Ascending aorta (tissue), 2 donors: ENCODE measurements at places on chromosomes 12 and 14.

DNA sequence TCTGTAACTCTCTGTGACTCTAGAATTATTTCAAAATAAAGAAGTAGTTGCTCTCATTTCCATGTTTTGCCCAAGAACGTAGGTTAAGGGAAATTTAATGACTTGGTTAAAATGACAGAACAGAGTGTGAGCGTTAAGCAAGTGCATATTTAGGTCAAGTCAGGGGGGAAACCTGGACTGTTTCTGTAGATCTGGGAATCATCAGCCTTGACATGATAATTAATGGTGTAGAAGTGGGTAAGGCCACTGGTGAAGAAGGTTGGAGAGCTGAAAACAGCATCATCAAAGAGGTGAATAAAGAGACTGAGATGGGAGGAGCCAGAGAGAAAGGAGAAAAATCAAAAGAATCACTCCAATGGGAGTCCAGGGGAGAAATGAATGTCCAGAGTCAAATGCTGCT, 49.4 kb upstream of the STK38L start:
- no peak for DNase-seq

DNA sequence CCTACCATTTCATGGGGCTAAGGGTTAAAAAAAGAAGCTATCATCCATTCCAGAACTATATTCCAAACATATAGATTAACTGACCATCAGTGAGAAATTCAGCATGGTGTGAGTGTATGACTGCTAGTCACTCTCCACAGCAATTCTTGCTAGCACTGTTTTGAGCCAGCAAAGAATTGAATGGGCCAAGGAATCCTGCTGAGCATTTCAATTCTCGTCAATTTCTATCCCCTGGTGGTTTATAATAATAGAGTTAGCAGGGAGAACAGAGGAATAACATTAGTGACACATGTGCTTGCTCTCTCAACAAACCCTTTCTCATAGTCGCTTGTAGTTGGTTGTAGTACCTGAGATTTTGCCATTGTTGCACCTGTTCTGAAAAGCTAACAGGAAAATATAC, 7.2 kb downstream of the MBIP start:
- no peak for DNase-seq

DNA sequence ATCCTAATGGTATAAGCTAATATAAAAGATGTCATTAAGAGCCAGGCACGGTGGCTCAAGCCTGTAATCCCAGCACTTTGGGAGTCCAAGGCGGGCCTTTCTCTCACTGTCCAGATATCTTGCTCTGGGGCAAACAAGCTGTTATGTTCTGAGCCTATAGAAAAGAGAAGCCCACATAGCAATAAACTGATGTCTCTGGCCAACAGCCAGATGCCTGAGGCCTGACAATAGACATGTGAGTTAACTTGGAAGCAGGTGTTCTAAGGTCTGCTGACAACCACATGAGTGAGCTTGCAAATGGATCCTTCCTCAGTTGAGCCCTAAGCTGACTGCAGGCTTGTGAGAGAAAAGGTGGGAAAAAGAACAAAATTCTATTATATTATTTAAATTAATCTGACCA, 25.0 kb downstream of the YAF2 start:
- DNase-seq: no peak

- no peak for DNase-seq
Observed at GRCh38 chr14:33612197-33612505, 338.7 kb downstream of the EGLN3 start.

DNA sequence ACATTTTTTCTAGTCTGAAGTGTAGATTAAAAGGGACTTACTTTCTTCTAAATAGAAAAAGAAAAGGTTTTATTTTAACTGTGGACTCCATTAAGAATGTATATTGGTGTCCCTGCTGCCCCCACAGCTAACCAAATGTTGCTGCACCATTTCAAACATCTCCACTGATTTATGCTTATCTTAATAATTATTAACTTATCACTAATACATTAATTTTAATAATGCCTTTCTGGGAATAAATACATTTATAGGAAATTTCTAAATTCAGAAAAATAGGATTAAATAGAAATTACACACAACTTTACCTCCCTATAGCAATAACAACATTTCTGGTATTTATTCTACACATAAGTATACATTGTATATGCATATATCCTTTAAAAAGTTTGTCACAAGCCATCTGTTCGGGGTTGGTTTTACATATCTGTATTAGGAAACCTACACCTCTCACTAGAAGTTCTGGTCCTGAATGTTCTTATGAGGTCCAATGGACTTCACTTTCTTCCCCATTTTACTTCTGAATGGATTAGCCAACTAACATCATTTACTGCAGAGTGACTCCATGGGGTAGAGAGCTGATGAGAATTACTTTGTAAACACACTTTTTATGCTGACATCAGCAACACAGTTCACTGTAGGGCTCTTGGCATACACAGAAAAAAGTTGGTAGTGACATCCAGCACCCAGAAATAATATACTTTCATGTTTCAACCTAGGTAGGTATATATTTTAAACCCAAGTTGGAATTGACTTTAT, 9.4 kb upstream of the SELPLG start:
- no peak for DNase-seq

DNA sequence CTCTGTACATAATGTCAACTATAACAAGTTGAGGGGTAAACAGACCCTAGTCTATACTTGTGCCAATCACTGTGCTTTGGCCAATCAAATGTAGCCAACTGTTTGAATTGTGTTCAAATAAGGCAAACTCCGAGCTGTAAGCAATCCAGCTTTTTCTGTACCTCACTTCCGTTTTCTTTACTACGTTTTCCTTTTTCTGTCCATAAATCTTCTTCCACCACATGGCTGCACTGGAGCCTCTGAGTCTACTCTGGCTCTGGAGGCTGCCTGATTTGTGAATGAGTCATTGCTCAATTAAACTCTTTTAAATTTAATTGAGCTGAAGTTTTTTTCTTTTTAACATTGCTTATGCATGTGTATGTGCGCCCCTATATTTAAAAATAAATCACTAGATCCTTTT, 29.7 kb downstream of the CLEC1A start:
- no peak for DNase-seq

DNA sequence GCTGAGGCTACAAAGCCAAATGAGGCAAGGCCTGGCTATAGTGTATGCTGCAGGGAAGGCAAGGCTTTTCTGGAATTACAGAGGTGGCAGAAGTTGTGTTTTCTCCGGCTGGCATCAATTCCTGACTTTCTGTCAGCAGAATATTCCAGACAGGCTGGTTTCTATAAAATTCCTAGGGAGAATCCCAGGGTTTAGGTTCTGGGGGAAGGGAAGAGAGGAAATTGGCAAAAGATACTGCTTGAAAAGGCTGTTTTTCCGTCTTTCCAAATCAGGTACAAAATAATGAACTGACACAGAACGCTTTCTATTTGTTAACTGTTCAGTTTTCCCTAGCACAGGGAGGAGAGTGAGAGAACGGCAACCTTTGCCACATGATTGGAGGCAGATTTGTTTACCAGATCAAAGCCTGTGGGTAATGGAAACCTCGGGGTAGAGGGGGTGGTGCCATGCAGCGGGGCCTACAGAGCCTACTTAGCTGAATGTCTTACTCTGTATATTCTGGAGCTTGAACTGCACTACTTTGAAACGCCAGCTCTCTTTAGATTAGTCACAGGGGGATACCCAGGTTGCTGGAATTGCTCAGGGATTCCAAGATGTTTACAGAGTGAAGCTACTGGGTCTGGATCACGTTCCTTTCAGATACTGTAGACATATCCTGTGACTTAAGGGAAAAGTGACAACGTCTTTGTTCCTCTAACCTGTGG, 65.8 kb upstream of the DACT1 start:
- no peak for DNase-seq

DNA sequence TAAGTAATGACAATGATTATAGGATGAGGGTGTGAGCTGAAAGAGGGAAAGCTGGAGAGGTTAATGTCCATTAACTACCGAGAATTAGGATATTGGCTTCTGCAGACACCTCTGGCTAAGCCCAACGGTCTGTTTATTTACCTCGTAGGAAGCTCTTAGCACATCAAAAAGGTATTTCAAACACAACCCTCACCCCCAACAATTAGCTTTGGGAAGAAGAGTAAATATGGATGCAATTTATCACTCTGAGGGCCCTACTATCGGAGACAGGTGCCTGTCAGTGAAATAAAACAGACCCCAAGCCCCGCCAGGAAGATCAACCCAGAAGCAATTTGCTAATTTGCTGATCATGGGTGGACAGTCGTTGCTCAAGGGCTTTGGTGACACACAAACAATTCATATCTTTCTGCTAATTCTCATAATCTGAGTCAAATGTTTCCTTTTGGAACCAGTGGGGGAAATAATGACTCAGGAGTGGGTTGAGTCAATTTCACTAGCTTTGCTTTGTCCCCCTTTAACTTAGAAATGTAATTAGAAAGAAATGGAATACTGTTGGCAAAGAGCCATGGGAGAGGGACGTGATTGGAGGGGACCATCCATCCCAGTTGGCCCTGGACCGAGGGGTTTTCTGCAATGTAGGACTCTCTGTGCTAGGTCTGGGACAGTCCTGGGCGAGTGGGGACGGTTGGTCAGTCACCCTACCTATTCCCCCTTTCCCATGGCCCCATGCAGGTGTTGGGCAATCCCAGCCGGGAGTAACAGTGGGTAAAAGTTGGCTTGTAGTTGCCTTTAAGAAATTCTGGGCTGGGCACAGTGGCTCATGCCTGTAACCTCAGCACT, 99.1 kb upstream of the MED13L start:
- no peak for DNase-seq

GRCh38 chr14:49673586-49673985, 14.4 kb downstream of the POLE2 start:
- no peak for DNase-seq

- no peak for DNase-seq
Observed at GRCh38 chr12:100830003-100830795, 35.6 kb downstream of the ANO4 start.

DNA sequence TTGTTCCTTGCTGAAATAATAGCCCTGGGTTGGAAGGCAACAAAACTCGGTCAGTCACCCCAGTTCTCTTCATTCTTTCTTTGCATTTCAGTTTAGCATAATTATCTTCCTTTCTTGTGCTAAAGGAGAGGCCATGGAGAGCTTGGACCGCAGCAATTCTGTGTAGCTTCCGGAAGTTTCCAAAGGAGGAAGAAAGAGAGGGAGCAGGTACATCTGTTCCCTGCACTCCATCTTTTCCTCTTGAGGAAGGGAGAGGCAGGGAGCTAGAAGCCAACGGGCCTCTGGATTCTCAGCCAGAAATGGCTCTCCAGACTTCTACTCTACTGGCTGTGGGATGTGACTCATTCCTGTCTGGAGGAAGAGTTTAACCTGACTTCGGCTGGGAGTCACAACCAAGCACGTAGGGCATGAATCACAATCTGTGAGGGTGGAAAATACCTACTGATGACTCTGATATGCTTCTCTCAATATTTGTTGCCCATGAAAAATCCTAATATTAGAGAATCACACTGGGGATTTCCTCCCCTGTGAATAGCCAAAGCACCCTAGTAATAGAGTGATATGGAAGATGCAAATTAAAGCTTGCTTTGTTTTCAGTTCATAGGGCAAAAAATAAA, 17.0 kb downstream of the ANO6 start:
- DNase-seq: peak; percentile 54

DNA sequence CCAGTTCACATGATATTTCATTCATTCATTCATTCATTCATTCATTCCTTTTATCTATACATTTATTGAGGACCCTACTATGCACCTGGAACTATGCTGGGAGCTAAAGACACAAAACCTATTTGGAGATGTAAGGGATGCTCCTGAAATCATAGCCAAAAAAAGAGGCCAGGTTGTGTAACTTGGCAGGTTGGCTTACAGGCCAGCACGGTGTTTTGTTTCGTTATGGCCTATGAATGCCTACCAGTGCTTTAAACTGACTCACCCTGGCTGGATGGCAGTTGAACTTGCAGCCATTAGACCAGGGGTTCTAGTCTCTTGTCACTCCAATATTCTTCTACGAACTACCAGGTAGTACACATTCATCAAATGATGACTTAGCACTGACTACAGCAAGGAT, 15.7 kb downstream of the MAP3K9 start:
- no peak for DNase-seq

- DNase-seq: no peak
Observed at GRCh38 chr12:116133149-116133548, 144.3 kb downstream of the MED13L start.

GRCh38 chr12:100661300-100661951, 87.9 kb downstream of the GAS2L3 start:
- no peak for DNase-seq

- no peak for DNase-seq
Observed at GRCh38 chr14:84806622-84807021, 723.3 kb upstream of the FLRT2 start.

- DNase-seq: no peak
Observed at GRCh38 chr12:98924-99352, 32.4 kb downstream of the IQSEC3 start.

- no peak for DNase-seq
Observed at GRCh38 chr12:107109726-107110719, 16.7 kb upstream of the CRY1 start.

DNA sequence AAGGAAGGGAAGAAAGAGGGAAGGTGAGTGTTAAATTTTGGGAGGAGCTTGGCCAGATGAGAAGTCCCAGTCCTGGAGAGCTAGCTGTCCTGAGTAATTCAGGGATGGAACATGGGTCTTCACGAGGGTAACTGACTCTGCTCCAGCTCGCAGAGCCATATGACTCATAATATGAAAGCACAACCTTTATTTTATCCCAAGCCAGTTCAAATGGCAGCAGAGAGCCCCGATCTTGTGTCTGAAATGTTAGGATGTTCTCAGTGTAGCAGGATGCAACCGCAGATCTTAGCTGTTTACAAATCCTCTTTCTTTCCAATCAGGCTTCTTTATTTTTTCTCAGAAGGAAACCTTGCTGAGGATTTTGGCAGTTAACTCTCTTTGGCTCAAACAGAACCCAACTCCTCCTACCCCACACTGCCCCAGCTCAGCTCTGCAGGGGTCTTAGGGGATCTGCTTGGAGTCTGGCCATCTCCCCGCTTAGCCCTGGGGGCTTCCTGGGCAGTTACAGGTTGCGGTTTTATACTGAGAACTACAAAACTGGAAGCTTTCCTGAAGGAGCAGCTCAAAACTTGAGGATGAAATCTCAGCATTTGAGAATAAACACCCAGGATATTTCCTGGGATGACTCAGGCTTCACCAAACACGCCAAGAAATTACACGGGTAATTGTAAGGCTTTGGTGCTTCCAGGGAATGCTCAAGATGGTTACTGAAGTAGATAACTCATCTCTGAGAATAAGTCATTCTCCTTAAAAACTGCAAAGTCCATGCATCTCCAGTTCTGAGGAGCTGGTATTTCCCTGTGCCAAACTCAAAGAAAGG, 92.5 kb downstream of the VCPKMT start:
- DNase-seq: no peak

DNA sequence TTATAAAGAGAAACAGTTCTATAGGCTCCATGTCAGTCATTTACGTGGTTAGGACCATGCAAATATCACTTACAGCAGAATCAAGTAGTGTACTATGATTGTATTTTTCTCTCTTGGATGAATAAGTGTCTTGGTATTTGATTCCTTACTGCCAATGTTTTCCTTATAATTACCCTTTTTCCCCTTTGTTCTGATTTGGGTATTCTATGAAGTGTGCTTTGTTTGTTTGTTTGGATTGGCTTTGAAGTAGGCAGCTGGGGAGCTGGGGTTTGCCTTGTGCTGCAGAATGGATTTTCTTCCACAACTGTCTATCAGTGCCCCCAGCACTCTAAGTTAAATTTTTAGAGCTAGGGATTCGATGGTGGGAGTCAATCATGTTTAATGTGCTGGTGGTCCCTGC, 12.4 kb downstream of the TMEM120B start:
- DNase-seq: no peak

GRCh38 chr14:44945264-44945663, 16.5 kb downstream of the KLHL28 start:
- DNase-seq: no peak
